Activated T-helper 1 cell treated with anti-CD3 and anti-CD28 coated beads, Interleukin-2, amount 50 U/mL, for 16 hours (primary cell): ENCODE measurements at places on chromosomes 1 and 21.
A peak's percentile ranks its signal among the peaks of the same experiment; 100 is the strongest.

DNA sequence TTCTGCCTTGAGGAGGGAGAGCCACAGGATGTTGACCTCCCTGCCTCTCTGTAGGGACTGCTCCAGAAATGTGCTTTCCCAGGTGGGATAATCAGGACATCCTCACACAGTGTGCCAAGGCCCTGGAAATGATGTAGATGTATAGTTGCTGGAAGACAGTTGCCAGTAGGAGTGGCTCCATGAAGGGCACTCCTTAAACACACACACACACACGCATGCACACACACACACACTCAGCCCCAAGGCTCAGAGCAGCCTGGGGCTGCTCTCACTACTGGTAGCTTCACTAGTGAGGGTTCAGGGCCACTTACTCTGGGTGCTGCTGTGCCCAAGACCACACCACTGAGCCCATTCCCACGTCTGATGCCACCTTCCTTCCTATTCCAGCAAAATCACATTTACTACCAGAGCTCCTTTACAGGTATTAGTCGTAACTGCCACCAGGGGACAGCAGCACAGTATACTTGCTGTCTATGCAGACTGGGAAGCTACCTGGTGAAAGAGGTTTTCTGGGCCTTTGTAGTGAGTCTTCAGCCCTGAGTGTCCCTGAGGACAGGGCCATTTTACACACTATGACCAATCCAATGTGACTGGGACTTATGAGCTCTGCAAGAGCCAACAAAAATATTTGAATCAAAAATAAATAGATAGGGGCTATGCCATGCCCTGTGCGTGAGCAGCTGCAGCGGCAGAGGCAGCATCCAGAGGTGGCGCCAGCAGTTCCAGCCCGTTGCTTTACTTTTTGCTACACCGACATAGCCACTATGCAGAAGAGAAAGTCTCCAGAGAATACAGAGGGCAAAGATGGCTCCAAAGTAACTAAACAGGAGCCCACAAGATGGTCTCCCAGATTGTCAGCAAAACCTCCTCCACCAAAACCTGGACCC is 15.0 kb downstream of the CRNN start:
- DNase-seq = no peak

GRCh38 chr1:108691128-108691941 is 775 bp upstream of the PRPF38B start:
- no peak for DNase-seq

DNA sequence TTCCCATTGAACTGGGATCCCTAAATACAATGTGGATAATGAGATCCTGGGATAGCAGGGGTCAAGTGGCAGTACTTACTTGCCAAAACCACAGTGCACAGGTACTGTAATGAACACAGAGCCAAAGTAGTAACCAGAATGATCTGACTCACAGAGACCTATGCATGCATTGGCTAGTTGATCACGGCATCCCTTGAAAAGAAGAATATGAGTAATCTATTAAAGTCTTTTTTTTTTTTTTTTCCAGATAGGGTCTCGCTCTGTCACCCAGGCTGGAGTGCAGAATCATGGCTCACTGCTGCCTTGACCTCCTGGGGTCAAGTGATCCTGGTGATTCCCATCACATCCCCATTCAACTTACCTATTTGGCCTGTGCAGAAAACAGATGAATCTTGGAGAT is 29.4 kb upstream of the EIF4G3 start:
- no peak for DNase-seq

GRCh38 chr1:6509220-6509918 is 17.9 kb upstream of the PLEKHG5 start:
- no peak for DNase-seq

- DNase-seq = no peak
These were observed at the start of gene IL22RA1 for GRCh38 chr1:24142546-24143534. IL22RA1 (minus strand) TSS chr1:24143140; CDS start chr1:24143082, 58 bp downstream.

GRCh38 chr1:150554086-150554452 is 4.9 kb downstream of the ADAMTSL4 start:
- no peak for DNase-seq

- no peak for DNase-seq
These were observed 10.3 kb upstream of the EPS8L3 start for GRCh38 chr1:109773900-109774485.

GRCh38 chr1:37795340-37796125 is 1.9 kb downstream of the MANEAL start:
- DNase-seq = no peak

GRCh38 chr1:88787023-88787903 is 103.2 kb downstream of the PKN2 start:
- DNase-seq = no peak

GRCh38 chr1:219050086-219050821 is 123.4 kb upstream of the LYPLAL1 start:
- DNase-seq = no peak

DNA sequence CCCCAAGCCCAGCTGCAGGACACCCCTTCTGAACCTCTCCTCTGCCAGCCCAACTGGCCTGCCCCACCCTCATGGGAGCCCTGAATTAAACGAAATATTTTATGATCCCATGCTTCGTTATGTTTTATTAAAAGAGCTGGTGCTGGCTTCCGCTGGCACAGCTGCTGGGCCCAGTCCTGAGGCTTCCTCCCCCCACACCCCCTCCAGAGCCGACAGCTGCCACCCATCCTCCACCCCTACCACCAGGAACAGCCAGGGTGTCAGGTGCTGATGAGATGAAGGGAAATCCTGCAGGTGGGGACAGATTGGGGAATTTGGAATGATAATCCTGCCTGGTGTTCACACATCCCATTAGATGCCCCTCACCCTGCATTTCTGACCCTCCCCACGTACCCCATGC is 19.0 kb downstream of the IGSF21 start:
- DNase-seq = no peak

GRCh38 chr1:198656500-198656932 is 17.7 kb downstream of the PTPRC start:
- DNase-seq = peak; percentile 28

GRCh38 chr1:223695941-223696340 is 16.4 kb upstream of the CAPN2 start:
- DNase-seq = no peak

GRCh38 chr1:184152434-184152898 is 100.9 kb downstream of the TSEN15 start:
- no peak for DNase-seq

DNA sequence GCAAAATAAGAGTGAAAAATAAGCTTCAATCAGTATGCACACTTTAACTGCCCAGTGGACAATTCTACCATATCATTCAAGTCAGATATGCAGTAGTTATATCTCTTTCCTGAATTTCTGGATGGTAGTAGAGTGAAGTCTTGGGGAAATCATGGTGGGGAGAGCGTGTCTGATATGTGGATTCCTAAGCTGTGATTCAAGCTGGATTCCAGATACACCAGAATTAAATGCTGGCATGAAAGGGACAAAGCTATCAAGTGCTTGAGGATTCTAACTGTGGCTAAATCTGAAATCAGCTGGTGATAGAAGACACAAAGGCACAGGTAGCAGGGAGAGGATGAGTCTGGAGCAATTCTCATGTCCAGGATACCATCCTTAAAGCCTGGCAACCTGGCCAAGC is 323.5 kb downstream of the DUSP10 start:
- DNase-seq = no peak

GRCh38 chr1:117616356-117616755 is 10.5 kb downstream of the TENT5C start:
- no peak for DNase-seq

- no peak for DNase-seq
These were observed 50.2 kb downstream of the KCNN3 start for GRCh38 chr1:154819628-154820590.

GRCh38 chr1:45326627-45327623 is at the start of gene HPDL:
HPDL (plus strand) TSS chr1:45326895; CDS start chr1:45327149, 254 bp downstream.
- no peak for DNase-seq
